GM06990 (cell line): ENCODE measurements at places on chromosomes 7 and 10.

DNA sequence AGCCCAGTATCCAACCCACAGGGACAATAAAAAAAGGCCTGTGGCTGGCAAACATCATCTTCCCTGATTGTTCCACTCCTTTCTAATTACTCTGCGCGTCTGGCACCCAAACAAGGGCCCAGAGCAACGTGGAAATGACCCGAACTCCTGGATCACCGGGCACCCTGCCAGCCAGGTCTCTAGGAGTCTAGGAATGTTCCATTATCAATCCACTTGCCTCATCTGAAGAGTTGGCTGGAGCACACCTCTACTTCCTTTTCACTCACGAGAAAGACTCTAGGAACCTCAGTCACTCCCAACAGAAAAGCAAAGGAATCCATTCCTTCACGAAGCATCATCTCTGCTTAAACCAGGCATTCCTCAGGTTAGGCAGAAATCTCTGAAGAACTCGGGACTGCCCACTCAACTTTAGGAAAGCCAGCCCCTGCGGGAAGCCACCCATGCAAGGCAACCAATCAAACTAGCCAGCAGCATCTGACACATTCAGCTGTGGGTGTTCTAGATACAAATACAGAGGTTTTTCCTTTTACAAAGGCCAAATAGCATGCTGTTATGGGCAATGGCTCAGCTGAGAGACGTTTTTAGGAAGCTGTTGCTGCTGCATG lies 37.7 kb downstream of the ATXN7L1 start:
- DNase-seq, result no peak

GRCh38 chr7:30912986-30913811 lies 1.5 kb downstream of the AQP1 start:
- no peak for DNase-seq

- no peak for DNase-seq
Observed at GRCh38 chr7:90595342-90595800, 750 bp upstream of the CDK14 start.

DNA sequence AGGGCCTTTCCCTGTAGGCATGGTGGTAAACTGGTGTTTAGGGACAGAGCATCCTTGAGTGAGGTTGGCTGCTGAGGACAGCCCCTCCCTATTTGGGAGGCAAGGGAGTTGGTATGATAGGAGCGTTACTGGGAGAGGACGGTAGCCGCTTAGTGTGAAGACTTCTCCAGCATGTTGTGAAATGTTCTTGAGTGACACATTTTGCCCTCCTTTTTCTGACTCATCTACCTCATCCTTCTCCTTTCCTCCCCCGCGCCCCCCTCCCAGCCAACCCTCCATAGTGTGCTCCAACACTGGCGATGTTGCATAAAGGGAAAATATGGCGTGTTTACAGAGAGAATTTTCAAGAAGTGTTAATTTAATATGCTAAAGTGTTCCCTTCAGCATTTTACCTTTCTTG lies 645.0 kb upstream of the GALNT17 start:
- DNase-seq, result no peak

GRCh38 chr10:77983384-77984341 lies 45.7 kb downstream of the POLR3A start:
- no peak for DNase-seq

GRCh38 chr10:24518411-24518810 lies 205.3 kb downstream of the ARHGAP21 start:
- DNase-seq, result no peak

DNA sequence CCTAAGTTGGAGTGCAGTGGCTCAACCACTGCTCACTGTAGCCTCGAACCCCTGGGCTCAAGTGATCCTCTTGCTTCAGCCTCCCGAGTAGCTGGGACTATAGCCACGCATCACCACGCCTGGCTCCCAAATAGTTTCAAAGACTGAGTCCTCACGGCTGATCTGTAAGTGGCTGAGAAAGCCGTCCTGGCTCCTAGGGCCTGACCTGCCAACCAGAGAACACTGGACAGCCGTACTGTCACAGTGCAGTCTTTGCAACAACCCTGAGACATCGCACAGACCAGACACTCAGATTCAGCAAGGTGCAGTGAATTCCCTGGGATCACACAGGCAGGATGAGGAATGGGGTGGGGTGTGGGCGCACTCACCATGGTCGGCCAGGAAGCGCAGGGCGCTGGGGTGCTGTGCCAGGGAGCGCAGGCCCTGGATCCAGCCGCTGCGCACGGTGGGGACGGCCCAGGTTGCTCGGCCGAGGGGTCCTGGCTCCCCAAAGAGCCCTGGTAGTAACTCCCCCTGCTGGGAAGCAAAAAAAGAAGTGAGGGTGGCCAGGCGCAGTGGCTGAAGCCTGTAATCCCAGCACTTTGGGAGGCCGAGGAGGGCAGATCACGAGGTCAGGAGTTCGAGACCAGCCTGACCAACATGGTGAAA lies 10.7 kb downstream of the BRAT1 start:
- DNase-seq, result no peak

DNA sequence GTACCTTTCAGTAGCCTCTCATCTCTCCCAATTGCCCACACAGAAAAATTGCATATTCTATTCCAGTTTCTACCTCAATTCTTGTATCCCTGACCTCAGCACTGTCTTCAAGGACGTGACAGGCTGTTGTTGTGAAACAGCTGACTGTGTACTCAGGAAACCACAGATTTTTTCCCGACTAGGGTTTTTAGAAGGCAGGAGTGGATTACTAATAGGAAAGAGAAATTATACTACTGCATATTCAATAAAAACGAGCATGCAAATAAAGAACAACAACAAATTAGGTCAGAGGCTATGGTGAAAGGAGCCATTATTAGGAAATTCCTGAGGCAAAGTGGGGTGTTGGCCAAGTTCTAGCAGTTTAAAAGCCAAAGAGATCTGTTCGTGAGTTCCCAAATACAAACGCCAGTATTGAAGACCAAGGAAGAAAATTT lies 93.4 kb downstream of the DOCK4 start:
- DNase-seq, result no peak

- DNase-seq, result no peak
Observed at GRCh38 chr10:51076299-51076841, 2.1 kb downstream of the PRKG1 start.

DNA sequence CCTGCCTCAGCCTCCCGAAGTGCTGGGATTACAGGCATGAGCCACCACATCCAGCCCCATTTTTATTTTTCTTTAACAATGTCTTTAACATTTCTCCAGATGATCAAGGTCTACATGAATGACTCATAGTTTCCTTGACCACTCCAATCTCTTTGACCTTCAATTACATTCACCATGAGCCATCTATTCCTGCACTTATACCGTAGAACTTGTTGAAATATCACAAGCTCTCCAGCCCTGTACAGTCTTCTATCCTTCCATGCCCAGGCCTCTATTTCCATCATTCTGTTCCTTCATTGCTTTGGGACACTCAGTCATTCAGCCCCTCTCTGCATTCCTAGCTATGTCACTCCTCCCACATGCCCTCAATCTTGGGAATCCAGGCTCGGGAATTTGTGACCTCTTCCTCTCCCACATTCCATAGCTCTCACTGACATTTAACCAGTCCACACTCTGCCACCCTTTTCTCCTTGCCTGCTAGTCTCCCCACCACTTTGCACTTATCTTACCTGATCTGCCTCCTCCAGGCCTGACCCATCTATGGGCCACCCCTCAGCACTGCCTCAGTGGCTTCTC lies 151.8 kb upstream of the STK17A start:
- no peak for DNase-seq

DNA sequence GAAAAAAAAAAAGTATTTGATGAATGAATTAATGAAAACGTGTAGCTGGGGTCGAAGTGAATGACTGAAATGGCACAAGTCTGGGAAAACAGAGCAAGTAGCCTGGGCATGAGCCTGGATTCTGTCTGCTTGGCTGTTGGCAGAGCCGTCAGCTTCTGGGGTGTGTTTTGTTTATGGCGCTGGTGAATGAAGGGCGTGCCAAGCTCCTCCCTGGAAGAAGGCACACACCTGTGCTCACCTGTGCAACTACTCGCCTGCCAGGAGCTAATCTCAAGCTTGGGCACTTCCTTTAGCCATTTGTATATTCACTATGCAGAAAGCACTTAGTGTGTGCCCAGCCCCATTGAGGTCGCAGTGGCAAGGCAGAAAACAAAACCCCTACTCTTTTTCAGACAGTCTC lies 74.1 kb downstream of the GTF2IRD1 start:
- DNase-seq, result no peak
